ENCODE measurements at places on chromosomes 1 and 21. TPM values are rescaled to one million over a fixed set of nuclear protein-coding genes. Genes with fewer than 3 reads are reported as not detected.

The PBX1 gene
- 36.5 TPM for total RNA-seq

The SOX13 gene
- 5.4 TPM for total RNA-seq

The OR2AK2 gene
- not detected for total RNA-seq

The S100A2 gene
- total RNA-seq = 2.1 TPM
